ENCODE measurements at places on chromosomes 11 and 22.

DNA sequence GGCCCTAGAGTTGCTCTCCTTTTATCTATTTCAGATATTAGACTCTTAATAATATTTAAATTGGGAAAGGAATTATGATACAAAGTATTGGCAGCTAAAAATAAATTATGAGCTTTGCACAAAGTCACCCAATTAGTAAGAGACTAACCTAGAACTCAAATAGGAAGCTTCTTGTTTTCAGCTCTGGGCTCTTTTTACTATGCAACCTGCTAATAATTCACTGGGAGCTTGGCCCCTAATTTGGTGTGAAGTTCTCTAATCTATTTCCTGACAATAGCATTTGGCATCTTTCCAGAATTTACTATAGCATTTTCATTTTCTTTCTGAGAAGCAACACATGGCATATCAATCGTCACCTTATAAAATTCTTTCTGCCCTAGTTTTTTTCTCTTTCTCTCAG, 727.7 kb upstream of the ANO5 start:
- no peak for DNase-seq

- DNase-seq = no peak
Observed at GRCh38 chr11:61659413-61660196, 20.6 kb upstream of the DAGLA start.

DNA sequence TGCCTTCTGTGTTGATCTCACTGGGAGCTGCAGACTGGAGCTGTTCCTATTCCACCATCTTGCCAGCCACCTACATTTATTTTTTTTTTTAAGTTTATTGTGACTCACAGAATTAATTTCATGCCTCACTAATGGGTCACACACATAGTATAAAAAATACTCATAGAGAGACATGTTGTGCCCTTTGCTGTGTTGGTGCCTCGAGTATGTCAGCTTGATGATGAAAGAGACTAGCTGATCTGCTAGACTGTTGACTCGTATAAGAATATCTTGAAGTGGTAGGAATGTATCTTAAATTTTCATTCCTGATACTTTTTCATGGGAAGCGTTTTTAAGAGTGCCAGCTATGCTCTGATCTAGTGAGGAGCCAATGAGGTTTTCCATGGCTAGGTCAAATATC, 28.6 kb upstream of the AMPD3 start:
- DNase-seq = peak; percentile 69

DNA sequence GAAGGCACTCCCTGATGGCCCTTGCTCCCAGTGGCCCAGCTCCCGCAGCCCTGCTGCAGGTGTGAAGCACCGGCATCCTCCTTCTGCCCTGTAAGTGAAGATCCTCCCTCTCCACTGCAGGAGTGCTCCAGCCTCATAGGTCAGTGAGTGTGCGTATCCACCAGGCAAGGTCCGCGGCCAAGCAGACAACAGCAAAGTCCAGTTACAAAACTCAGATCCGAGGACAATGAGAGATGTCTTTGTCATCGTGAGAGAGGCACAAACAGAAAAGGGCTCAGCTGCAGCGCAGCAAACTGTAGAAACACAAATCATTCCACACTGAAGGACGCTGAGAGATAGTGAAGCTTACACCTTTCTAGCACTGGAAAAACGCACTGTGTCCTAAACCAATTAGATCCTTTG, 46.1 kb downstream of the MYH9 start:
- DNase-seq = no peak

- DNase-seq = no peak
Observed at GRCh38 chr11:81920205-81920604, 813.5 kb downstream of the FAM181B start.

DNA sequence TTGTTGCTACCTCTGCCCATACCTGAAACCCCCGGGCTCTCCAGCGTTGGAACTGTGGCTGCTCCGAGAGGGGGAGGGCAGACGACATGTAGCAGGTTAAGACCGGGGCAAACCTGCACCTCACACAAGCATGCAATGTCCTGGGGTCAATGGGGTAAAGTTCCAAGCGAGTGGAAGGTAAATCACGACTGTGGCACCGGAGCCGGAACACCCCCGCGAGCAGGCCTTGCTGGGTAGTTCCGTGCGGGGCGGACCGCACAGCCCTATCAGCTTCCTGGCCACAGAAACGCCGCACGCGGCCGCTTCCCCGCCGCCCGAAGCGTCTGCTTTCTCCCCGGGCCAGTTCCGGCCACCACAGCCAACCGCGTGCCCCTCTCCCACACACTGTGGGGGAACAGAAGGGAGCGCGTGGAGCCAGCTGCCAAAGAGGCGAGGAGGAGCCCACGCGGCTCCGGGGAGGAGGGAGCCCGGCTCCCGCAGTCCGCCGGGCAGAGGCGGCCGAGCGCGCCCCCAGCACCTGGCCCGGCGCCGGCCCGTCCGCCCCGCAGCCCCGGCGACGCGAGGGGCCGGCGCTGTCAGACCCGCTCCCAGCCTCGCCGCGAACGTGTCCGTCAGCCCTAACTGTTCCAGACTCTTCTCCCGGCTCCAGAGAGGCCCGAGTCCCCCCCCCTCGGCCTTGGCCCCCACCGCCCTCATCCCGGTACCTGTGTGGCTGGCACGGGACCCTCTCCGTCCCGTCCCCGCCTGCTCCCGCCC, 1.6 kb downstream of the SPTBN2 start:
- DNase-seq = peak; percentile 36
